ENCODE measurements at places on chromosomes 12 and 14. TPM values are rescaled to one million over a fixed set of nuclear protein-coding genes. Genes with fewer than 3 reads are reported as not detected.

DNA sequence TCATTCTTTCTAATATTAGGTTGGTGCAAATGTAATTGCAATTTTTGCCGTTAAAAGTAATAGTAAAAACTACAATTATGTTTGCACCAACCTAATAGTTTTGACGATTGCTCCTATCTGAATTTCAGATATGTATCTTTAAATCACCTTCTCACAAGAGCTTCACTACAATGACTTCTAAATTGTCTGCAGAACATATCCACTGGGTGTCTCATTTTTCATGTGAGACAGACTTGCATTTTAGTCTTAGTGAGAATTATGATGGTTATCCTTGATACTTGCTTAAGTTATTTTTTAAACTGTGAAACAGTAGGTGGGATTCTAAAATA, 84.6 kb downstream of the ITPR2 start:
- DNase-seq: no peak
- no peak overlapping the region for H3K27ac ChIP-seq
- H3K4me3 ChIP-seq: no peak overlapping the region
- no peaks in the 10 kb centered on the region for H3K27me3 ChIP-seq

DNA sequence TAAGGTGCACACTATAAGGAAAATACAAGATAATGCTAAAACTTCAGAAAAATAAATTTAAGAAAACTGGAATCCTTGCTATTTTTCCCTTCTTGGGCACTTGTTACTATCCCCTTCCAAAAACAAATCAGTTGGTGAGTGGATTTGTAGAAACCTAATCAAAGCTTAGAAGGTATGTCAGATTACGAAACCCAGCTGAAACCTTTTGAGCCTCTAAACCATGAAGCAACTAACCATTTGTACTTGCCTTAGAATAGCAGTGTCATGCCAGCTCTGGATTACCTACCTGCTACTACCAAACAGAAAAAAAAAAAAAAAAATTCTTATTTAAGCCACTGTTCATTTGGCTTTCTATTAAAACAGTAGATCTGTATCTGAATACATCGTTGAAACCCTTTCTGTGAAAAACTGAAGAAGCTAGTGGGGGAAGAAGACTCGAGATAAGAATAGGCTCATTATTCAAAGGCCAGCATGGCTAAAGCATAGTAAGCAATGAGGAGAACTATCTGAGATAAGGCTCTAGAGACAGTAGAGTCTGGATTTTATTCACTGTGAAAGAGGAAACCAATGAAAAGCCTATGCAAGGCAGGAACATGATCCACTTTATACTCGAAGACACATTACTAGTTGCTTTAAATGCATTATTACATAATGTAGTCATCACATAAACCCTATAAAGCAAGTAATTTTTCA, 30.2 kb downstream of the OSBPL8 start:
- H3K36me3 ChIP-seq: no peaks in the 10 kb centered on the region
- H3K27ac ChIP-seq: no peak overlapping the region
- no peaks in the 10 kb centered on the region for H3K4me1 ChIP-seq
- DNase-seq: no peak

DNA sequence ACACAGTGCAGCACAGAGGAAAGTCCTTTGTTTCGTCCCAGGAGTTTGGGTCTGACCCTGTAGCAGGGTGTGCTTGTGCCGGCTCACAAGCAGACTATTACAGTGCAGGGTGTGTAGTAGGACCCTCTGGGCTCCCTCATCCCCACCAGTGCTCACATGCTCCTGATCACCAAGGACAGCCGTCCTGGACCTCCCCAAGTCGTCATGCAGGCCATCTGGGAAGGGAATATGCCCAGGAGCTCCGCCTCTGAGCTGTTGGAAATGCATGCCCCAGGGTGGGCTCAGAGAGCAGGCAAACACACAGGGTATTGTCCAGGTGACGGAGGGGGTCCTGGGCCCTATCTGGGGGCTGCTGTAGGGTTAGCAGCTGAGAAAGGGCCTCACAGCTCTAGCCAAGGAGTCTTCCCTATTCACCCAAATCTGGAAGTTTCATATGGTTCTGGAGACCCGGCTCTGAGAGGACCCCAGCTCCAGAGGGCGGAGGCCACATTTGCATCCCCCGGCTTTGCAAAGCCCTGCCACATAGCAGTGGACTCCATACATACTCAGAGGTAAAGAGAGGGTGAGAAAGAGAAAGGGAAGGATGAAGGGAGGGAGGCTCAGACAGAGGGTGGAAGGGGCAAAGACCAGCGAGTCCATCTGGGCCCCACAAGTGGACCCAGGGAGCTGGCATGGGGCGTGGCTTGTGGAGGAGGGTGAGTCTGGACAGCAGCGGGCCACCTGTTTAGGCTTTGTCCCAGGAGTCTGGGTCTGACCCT, 53.5 kb upstream of the PPP2R5C start:
- no peak overlapping the region for H3K27ac ChIP-seq
- H3K27me3 ChIP-seq: peaks cover 4% of the 10 kb centered on the region
- H3K4me3 ChIP-seq: no peak overlapping the region
- no peaks in the 10 kb centered on the region for H3K36me3 ChIP-seq

Gene PMCH
- total RNA-seq: not detected

- H3K27ac ChIP-seq: no peak overlapping the region
- no peaks in the 10 kb centered on the region for H3K36me3 ChIP-seq
- H3K4me3 ChIP-seq: peak overlapping the region; percentile 23
- peaks cover 60% of the 10 kb centered on the region for H3K27me3 ChIP-seq
Observed at GRCh38 chr12:132617822-132618682, 524 bp upstream of the P2RX2 start.

DNA sequence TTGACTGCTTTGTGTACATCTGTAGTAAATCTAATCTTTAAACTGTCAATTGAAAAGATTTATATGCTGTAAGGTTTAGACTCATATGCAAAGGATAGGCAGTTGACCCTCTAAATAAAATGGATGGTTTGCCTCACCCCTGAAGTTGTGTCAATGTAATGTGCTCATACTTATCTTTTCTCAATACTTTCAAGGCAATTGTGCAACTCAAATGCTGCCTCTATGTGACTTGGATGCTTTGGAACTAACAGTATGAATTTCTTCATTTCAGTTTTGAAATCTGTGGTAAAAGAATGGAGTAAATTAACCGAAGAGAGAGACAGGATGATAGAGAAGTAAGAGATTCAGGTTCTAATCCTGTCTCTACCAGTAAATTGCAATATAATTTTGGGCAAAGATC, 9.7 kb downstream of the PDE6H start:
- H3K4me3 ChIP-seq: no peak overlapping the region
- no peak for DNase-seq
- no peaks in the 10 kb centered on the region for H3K27me3 ChIP-seq
- H3K4me1 ChIP-seq: no peaks in the 10 kb centered on the region
- H3K27ac ChIP-seq: no peak overlapping the region
- H3K36me3 ChIP-seq: no peaks in the 10 kb centered on the region

DNA sequence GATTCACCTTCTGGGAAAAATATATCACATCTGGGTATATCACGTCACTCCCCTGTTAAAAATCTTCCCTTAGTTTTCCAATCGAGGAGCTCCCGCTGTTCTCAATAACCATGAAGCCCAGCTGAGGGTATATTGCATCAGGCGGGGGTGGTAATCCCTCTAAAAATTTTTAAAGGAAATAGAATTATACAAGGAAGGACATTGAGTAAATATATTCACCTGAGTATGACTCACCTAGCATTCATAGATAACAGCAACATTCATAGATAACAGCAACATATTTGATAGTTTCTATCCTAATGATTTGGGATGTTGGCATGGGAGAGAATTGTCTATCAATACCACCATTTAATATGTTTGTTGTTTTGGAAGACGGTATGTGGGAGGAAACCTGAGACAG, 473.6 kb downstream of the RMST start:
- H3K27ac ChIP-seq: no peak overlapping the region
- H3K4me1 ChIP-seq: no peaks in the 10 kb centered on the region
- H3K27me3 ChIP-seq: no peaks in the 10 kb centered on the region
- H3K36me3 ChIP-seq: no peaks in the 10 kb centered on the region
- DNase-seq: no peak
- H3K4me3 ChIP-seq: no peak overlapping the region

DNA sequence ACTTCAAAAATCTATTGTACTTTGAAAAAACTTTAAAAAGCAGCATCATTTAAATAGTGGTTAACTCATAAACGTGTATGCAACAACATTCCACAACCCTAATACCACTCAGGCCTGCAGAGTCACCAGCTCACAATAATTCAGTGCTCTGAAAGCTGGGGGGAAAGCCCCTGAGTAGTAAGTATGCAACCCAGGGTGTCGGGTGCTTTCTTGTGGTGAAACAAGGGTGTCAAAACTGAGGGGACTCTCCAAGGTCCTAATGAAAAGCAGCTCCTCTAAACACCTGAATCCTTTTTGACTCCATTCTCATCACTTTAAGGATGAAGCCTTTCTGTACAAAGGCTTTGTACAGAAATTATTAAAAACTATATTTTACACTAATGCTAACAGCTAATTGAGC, 33.7 kb downstream of the FGFR1OP2 start:
- H3K27me3 ChIP-seq: no peaks in the 10 kb centered on the region
- H3K4me1 ChIP-seq: no peaks in the 10 kb centered on the region
- no peak overlapping the region for H3K27ac ChIP-seq
- DNase-seq: no peak

DNA sequence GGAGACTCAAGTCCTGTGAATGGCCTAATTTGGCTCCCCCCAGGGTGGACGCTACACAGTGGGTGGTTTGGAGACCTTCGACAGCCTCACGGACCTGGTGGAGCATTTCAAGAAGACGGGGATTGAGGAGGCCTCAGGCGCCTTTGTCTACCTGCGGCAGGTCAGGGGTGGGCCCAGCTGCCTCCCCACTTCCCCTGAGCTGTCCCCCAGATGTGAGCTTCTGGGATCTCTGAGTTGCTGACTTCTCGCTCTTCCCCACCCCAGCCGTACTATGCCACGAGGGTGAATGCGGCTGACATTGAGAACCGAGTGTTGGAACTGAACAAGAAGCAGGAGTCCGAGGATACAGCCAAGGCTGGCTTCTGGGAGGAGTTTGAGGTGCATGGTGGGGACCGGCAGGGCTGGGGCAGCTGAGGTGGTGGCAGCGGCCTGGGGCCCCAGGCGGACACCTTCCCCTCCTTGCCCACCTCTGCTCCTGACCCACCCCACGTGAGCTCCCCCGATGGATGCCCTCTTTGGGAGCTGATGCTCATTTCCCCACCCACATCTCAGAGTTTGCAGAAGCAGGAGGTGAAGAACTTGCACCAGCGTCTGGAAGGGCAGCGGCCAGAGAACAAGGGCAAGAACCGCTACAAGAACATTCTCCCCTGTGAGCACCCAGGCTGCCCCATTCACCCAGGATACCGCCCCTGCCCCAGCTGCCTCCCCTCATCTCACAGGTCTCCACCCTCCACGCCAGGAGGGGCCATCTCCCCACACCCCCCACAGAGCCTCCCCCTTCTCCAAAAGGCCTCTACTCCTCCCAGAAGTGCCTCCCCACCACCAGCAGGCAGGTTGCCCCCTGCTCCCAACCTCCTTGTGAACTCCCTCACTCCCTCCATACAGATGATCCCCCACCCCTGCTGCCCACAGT, 4.2 kb downstream of the PTPN6 start:
- 0 out of 2 replicates have a peak overlapping the region, but pooled peaks have one; percentile 1 for H3K27ac ChIP-seq
- H3K4me3 ChIP-seq: no peak overlapping the region
- no peaks in the 10 kb centered on the region for H3K4me1 ChIP-seq
- H3K36me3 ChIP-seq: no peaks in the 10 kb centered on the region
- no peak for DNase-seq
- no peaks in the 10 kb centered on the region for H3K27me3 ChIP-seq

- no peak for DNase-seq
- no peaks in the 10 kb centered on the region for H3K27me3 ChIP-seq
- H3K4me1 ChIP-seq: peaks cover 7% of the 10 kb centered on the region
- H3K36me3 ChIP-seq: no peaks in the 10 kb centered on the region
Observed at GRCh38 chr12:108282676-108283075, 56.4 kb downstream of the CMKLR1 start.

- H3K4me3 ChIP-seq: no peak overlapping the region
- H3K36me3 ChIP-seq: no peaks in the 10 kb centered on the region
- H3K27ac ChIP-seq: no peak overlapping the region
- H3K4me1 ChIP-seq: no peaks in the 10 kb centered on the region
- no peak for DNase-seq
- H3K27me3 ChIP-seq: no peaks in the 10 kb centered on the region
Observed at GRCh38 chr14:46250113-46250703, 401.4 kb downstream of the RPL10L start.

GRCh38 chr12:126914170-126914793, 1352.7 kb upstream of the TMEM132C start:
- no peak overlapping the region for H3K27ac ChIP-seq
- no peaks in the 10 kb centered on the region for H3K36me3 ChIP-seq
- no peaks in the 10 kb centered on the region for H3K4me1 ChIP-seq
- H3K27me3 ChIP-seq: no peaks in the 10 kb centered on the region
- H3K4me3 ChIP-seq: no peak overlapping the region
- no peak for DNase-seq

- H3K27ac ChIP-seq: no peak overlapping the region
- peaks cover 2% of the 10 kb centered on the region for H3K4me1 ChIP-seq
- H3K4me3 ChIP-seq: no peak overlapping the region
- DNase-seq: no peak
- no peaks in the 10 kb centered on the region for H3K36me3 ChIP-seq
Observed at GRCh38 chr12:96403870-96404269, 3.6 kb upstream of the CDK17 start.

Gene MOAP1
- total RNA-seq: 17.3 TPM

GRCh38 chr12:124745891-124746570, 117.6 kb downstream of the SCARB1 start:
- H3K27ac ChIP-seq: peak overlapping the region; percentile 70
- H3K27me3 ChIP-seq: no peaks in the 10 kb centered on the region
- H3K36me3 ChIP-seq: no peaks in the 10 kb centered on the region
- peaks cover 8% of the 10 kb centered on the region for H3K4me1 ChIP-seq
- H3K4me3 ChIP-seq: no peak overlapping the region
- DNase-seq: peak; percentile 82

DNA sequence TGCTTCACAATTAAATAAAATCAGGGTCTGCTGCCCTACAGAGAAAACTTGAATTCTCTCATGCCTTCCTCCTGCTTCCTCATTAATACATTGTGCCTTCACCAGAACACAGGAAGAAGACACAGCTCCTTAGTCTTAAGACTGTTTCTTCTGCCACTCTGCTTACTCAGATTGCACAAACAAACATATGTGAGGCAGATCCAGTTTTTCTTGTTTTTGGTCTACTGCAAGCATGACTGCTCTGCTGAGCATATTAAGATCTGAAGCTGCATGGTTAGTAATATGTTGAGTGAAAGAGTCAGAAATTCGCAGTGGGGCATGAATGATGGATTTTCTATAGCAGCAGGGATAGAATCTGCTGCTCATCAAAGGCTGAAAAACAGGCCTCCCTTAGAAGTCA, 321.1 kb upstream of the STXBP6 start:
- no peaks in the 10 kb centered on the region for H3K4me1 ChIP-seq
- DNase-seq: no peak
- no peaks in the 10 kb centered on the region for H3K27me3 ChIP-seq
- no peak overlapping the region for H3K4me3 ChIP-seq
- H3K36me3 ChIP-seq: no peaks in the 10 kb centered on the region
- no peak overlapping the region for H3K27ac ChIP-seq

DNA sequence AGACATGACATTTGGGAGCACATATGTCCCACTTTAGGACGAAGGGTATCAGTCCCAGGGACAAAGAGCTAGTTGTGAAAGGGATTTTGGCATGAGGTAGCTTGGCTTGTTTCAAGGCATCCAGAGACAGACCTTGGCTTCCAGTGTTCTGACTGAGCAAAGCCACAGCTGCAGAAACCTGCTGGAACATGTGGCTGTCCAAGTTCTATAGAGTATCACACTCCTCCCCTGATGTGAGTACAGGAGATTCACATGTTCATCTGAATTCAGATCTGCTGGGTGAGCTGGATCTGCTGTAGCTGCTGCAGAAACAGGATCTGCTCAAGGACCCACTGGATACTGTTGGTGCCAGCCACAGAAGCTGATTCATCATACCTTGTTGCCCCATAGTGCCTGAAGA, 10.1 kb upstream of the C14orf39 start:
- H3K27ac ChIP-seq: no peak overlapping the region
- no peaks in the 10 kb centered on the region for H3K36me3 ChIP-seq
- DNase-seq: no peak
- no peak overlapping the region for H3K4me3 ChIP-seq
- H3K4me1 ChIP-seq: no peaks in the 10 kb centered on the region
